ENCODE measurements at places on chromosomes 13 and 19. TPM values are rescaled to one million over a fixed set of nuclear protein-coding genes. Genes with fewer than 3 reads are reported as not detected.
A peak's percentile ranks its signal among the peaks of the same experiment; 100 is the strongest.

DNA sequence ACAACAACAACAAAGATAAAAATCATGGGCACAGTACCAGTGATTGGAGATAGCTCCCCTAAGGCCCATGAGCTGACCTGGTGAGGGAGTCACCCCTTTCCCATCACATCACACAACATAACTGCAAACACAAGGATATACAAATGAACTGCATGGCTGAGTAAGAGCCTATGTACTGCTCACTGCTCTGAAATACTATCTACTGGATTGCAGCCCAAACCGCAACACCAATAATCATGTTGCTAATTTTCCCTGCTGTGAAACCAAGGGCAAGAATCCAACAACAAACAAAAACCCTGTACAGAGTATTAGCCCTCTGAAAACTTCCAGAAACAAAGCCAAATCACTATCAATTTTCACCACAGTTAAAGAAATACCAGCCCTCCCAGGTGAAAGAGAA is 1893.2 kb downstream of the PCDH9 start:
- no peaks in the 10 kb centered on the region for H3K27me3 ChIP-seq
- peaks cover 2% of the 10 kb centered on the region for H3K36me3 ChIP-seq
- no peak overlapping the region for H3K4me3 ChIP-seq
- peaks cover 4% of the 10 kb centered on the region for H3K4me1 ChIP-seq
- DNase-seq: no peak

Gene LHB
- total RNA-seq: not detected

- H3K4me3 ChIP-seq: no peak overlapping the region
- H3K27me3 ChIP-seq: peaks cover 6% of the 10 kb centered on the region
- no peak overlapping the region for H3K27ac ChIP-seq
- H3K36me3 ChIP-seq: no peaks in the 10 kb centered on the region
Observed at GRCh38 chr13:51549050-51549449, 35.2 kb upstream of the WDFY2 start.

DNA sequence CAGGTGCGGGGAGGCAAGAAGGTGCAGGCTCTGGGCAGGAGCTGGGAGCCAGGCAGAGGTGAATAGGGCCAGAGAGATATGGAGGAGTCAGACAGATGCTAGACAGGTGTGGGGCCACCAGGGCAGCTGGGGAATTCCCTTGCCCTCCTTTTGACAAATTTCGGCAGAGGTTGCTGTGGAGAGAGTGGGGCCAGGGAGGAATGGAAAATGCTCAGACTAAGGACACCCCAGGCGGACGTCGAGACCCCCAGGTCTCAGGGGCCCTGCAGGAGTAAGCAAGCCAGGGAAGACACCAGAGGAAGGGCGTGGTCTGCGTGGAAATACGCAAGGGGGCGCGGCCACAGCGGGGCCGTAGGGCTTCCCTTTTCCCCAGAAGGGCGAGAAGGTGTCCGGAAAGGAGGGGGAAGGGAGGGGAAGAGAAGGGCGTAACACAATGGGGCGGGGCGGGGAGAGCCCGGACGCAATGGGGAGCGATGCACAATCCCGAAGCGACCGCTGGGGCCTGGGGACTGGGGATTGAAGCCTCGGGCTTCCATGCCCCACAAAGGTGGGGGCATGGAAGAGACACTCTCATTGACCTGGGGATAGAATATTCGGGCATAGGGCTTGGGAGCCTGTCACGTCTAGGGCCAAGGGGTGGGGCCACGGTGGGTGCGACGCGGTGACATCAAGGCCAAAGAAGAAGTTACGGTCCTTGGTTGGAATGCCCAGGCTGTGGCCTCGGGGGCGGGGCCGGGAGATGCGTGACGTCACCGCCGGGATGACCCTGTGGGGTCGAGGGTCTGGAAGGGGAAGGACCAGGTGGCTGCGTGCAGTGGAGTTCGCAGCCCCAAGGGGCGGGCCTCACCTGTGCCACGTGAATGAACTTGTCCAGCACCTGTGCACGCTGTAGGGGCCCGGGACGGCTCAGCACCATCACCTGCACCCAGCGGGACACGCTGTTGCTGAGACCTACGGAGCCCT is 8.2 kb downstream of the RASGRP4 start:
- DNase-seq: no peak
- H3K27me3 ChIP-seq: peaks cover 25% of the 10 kb centered on the region
- H3K36me3 ChIP-seq: no peaks in the 10 kb centered on the region
- no peak overlapping the region for H3K27ac ChIP-seq
- peaks cover 10% of the 10 kb centered on the region for H3K4me1 ChIP-seq

Gene MEIOSIN
- total RNA-seq: not detected

- H3K27me3 ChIP-seq: no peaks in the 10 kb centered on the region
- H3K27ac ChIP-seq: peak overlapping the region; percentile 77
- no peak for DNase-seq
- peaks cover 19% of the 10 kb centered on the region for H3K4me1 ChIP-seq
- H3K36me3 ChIP-seq: peaks cover 26% of the 10 kb centered on the region
Observed at GRCh38 chr13:19845758-19846157, 17.7 kb downstream of the ZMYM5 start.

DNA sequence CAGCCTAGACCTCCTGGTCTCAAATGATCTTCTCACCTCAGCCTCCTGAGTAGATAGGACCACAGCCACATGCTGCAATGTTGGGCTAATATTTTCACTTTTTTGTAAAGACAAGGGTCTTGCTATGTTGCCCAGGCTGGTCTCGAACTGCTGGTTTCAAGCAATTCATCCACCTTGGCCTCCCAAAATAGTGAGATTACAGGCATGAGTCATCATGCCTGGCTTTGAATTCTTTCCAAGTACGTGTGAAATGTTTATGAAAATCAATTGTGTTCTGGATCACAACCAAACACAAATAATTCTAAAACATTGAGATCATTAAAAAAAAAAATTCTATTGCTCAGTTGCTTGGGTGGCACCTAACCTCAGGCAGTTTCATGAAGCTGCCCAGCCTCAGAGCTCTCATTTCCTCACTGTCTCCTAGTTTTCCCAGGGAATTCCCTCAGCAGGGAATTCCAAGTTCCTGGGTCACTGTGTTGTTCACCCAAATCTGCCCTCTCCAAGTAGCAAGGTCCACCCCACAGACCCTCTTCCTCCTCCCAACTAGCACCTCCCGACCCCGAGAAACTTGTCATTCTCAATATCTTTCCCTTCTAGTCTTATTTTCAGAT is 44.8 kb downstream of the ING1 start:
- no peak overlapping the region for H3K27ac ChIP-seq
- H3K4me1 ChIP-seq: peaks cover 8% of the 10 kb centered on the region
- DNase-seq: no peak
- H3K27me3 ChIP-seq: no peaks in the 10 kb centered on the region

DNA sequence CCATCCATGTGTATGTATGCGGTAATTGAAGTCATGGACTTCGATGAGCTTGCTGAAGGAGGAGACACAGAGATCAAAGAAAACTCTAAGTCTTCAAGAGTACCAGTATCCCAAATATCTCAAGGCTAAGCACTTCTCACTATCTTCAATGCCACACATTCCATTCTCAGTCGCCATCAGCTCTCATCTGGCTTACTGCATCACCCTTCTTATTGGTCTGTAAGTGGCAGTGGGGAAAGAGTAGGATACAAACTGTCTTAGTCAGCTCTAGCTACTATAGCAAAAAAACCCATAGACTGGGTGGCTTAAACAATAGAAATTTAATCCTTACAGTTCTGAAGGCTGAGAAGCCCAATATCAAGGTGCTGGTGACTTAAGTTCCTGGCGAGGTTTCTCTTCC is 218.7 kb downstream of the POSTN start:
- no peaks in the 10 kb centered on the region for H3K27me3 ChIP-seq
- H3K4me3 ChIP-seq: no peak overlapping the region
- no peaks in the 10 kb centered on the region for H3K36me3 ChIP-seq
- no peak for DNase-seq
- no peak overlapping the region for H3K27ac ChIP-seq

DNA sequence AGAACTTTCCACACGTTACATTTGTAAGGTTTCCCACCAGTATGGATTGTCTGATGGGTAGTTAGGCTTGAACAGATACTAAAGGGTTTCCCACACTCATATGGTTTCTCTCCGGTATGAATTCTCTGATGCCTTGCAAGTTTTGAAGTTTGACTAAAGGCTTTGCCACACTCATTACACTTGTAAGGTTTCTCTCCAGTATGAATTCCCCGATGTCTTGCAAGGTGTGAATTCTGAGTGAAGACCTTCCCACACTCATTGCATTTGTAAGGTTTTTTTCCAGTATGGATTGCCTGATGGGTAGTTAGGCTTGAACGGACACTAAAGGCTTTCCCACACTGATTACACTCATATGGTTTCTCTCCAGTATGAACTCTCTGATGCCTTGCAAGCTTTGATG is 7.6 kb upstream of the ZNF415 start:
- H3K36me3 ChIP-seq: peaks cover 70% of the 10 kb centered on the region
- H3K27me3 ChIP-seq: no peaks in the 10 kb centered on the region
- no peak overlapping the region for H3K27ac ChIP-seq
- H3K4me1 ChIP-seq: no peaks in the 10 kb centered on the region

Gene TINCR
- total RNA-seq: 13.5 TPM

Gene PTH2
- not detected for total RNA-seq

Gene ZNF560
- not detected for total RNA-seq

Gene ATP1A3
- not detected for total RNA-seq

Gene TRPC4
- 6.3 TPM for total RNA-seq

GRCh38 chr13:38804536-38804935 is 117.7 kb downstream of the FREM2 start:
- no peak overlapping the region for H3K27ac ChIP-seq
- H3K27me3 ChIP-seq: no peaks in the 10 kb centered on the region
- H3K36me3 ChIP-seq: no peaks in the 10 kb centered on the region
- DNase-seq: no peak
- no peaks in the 10 kb centered on the region for H3K4me1 ChIP-seq
- no peak overlapping the region for H3K4me3 ChIP-seq

DNA sequence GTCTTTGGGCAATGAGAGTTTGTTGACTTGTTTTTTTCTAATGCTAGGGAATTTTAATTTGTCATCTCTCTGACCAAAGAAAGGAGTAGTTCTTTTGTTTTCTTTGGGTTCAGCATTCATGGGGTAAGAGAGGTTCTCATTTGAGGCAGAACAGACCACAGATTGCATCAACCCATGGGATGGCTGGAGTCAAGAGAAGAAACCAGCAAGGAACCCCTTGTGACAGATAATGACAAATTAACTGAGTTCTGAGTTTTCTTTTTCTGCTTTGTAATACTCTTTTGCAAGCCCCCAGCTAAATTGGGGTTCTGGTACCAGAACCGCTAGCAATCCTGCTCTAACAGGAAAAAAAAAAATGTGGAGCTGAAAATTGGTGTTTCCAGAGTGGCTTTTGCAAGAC is 864.1 kb downstream of the DIAPH3 start:
- no peaks in the 10 kb centered on the region for H3K36me3 ChIP-seq
- no peak overlapping the region for H3K4me3 ChIP-seq
- DNase-seq: no peak
- no peak overlapping the region for H3K27ac ChIP-seq

DNA sequence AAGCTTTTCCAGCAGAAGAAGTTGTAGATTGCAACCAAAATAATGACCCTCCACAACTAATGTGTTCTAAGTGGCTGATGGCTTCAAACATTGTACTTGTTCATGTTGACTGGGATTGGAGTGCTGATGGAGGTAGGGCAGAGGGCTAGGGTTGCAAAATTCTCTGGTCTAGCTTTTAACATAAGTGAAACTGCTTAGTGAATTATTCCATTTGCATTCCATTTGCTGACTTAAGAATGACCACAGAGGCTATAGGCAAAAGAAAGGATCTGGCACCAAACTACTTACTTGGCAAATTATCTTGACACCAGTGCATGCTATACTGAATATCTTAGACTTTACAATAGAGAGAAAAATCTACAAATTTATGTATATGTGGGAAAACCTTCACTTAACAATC is 287.0 kb downstream of the FGF9 start:
- DNase-seq: no peak
- H3K36me3 ChIP-seq: no peaks in the 10 kb centered on the region

DNA sequence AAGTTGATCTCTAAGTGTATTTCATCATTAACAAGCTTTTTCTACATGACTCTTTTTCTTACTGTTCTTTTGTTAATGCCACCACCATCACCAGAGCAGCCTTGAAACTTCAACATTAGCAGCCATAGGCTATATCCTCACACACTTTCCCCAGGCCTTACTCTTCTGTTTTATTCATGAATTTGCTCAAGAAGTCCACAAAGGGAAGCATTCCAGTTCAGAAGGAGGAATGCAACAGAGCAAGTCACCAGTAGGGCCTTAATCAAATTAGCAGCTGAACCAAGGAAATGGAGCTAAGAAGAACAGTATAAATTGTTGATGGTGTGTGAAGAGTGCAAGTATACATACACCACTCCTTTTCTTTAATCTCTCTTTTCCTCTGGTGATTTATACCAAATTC is 223.1 kb downstream of the NBEA start:
- no peaks in the 10 kb centered on the region for H3K27me3 ChIP-seq
- H3K4me3 ChIP-seq: no peak overlapping the region
- no peaks in the 10 kb centered on the region for H3K4me1 ChIP-seq
- no peaks in the 10 kb centered on the region for H3K36me3 ChIP-seq

DNA sequence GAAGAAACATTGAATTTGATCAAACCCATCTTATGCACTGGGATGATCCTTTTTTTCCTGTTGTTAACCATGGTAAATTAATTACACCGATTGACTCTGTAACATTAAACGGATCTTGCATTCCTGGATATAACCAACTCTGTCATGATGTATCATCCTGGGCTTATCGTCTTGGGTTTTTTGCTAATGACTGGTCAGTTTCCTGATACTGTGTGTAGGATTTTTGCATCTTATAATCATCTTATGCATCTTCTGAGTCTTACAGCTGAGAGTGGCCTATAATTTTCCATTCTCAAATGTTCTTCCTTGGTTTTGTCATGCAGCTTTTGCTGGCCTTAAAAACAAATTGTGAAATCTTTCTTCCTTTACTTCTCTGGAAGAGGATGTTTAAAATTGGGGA is 12.8 kb downstream of the DCUN1D2 start:
- no peaks in the 10 kb centered on the region for H3K27me3 ChIP-seq
- H3K4me3 ChIP-seq: no peak overlapping the region
- DNase-seq: no peak
- peaks cover 57% of the 10 kb centered on the region for H3K36me3 ChIP-seq
- H3K4me1 ChIP-seq: no peaks in the 10 kb centered on the region
- no peak overlapping the region for H3K27ac ChIP-seq

DNA sequence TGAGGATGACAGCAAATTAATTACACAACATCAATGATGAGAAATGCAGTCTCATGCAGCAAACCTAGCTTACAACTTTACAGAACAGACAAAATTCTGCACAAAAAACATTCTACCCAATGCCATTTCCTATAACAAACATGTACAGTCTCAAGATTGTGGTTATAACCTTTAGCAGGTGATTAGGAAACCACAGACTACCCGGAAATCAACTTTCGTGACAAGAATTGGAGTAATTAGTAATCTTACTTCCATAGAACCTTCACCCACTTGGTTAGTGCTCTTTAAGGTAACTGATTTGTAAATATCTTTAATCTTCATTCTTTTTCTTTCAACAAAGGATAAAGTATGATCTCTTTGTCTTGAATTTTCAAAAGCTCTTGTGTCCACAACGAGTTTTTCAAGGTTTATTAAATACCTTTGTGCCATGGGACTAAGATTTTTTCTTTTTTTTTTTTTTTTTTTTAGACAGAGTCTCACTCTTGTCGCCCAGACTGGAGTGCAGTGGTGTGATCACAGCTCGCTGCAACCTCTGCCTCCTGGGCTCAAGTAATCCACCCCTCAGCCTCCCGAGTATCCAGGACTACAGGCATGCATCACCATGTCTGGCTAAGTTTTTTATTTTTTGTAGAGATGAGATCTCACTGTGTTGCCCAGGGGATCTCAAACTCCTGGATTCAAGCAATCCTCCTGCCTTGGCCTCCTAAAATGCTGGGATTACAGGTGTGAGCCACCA is 78.8 kb downstream of the MAP4K1 start:
- H3K4me3 ChIP-seq: no peak overlapping the region
- H3K36me3 ChIP-seq: no peaks in the 10 kb centered on the region
- no peaks in the 10 kb centered on the region for H3K4me1 ChIP-seq
- no peak for DNase-seq
- H3K27me3 ChIP-seq: peaks cover 15% of the 10 kb centered on the region
- no peak overlapping the region for H3K27ac ChIP-seq

All from osteocyte (in vitro differentiated cells).